ENCODE measurements at places on chromosomes 3 and 15. TPM values are rescaled to one million over a fixed set of nuclear protein-coding genes. Genes with fewer than 3 reads are reported as not detected.

The FMN1 gene
- 5.8 TPM for total RNA-seq

DNA sequence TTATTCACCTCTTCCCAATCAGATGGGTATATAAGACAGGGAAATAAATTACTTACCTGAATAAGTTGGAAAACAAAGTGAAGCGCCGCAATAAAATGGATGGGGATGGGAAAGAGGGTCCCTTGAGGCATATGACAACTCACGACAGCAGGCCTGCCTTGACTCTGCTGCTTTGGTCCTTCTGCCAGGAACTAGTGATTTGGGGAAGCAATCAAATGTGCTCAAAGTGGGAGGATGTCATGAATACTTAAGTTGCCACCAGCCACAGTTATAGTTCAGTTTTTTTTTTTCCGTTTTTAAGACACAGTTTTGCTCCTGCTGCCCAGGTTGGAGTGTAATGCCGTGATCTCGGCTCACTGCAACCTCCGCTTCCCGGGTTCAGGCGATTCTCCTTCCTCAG lies 4.6 kb downstream of the PARL start:
- no peak for DNase-seq

DNA sequence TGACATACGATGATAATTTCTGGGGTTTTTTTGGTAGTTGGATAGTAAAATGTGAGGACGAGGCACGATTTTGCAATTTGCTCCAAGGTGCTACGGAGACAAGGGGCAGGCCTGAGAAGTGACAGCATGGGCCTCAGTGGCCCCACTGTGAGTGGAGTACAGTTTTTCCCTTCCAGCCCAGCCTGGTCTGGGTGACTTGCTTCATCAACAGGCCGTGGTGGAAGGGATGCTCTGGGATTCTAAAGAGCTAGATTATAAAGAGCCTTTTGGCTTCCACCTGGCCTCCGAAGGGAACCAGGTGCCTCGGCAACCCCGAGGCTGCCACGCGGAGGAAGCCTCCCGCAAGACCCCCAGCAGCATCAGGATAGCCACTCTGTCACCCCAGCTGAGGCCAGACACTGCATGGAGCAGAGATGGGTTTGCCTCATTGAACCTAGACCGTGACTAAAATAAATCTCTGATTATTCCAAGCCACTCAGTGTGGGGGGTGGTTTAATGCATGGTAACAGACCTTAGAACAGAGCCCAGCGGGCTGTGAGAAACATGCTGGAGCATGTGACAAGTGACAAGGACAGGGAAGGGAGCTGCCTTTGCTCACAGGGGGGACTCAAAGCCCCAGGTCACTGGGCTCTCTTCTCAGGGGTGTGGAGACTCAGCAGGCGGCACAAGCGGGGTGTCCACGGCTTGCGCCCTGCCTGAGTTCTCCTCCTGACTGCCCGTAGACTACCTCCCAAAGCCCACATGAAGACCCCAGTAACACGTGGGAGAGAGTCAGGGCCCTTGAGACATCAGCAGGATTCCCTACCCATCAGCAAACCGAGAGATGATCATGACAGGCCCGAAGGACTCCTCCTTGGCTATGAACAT lies 22.6 kb upstream of the SLC41A3 start:
- DNase-seq: no peak

The MCF2L2 gene
- total RNA-seq: not detected

DNA sequence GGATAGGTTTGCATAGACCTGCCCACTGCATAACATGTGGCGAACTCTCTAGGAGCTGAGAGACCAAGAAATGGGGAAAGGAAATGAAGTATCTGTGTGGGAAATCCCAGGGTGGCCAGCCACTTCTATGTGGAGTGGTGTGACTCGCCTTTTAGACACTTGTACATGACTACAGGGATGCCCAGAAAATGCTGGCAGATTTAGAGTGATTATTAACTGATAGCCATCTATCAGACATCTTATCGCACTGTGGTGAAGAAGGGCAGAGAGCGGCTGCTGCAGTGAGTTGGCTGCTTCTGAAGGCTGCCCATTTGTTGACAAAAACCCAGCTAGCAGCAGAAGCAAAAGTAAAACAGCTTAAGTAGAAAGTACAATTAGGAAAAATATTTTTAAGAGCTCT lies 18.1 kb upstream of the STAC start:
- peak; percentile 38 for DNase-seq

The SH2D7 gene
- total RNA-seq: not detected

DNA sequence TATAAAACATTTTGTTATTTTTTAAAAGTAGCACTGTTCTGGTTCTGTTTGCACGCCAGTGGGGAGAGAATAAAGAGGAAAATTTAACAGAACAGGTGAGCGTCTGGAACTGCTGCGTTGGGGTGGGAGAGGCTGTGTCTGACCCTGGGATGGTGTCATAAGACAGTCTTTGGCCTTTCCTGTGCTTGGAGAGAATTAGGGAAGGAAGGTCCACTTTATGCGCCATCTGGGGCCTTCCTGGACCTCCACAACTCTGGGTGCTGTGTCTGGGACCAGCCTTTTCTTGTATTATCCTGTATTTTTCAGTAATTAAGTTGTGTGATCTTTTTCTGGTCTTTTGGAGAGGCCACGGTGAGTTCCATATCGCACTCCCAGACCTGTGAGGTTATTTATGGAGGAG lies 3.3 kb downstream of the FAM43A start:
- DNase-seq: no peak

DNA sequence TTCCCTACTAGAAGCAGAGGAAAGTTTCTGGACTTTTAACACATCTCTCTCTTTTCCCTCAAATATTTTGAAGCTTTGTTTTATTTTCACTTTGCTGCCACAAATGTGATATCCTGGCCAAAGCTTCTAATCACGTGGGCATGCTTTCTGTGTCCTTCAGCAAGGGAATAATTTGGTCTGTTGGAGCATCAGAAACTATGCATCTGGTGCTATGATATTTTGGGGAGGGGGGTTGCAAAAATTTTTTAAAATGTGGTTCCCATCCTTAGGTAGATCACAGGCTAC lies 254.2 kb downstream of the GAP43 start:
- DNase-seq: no peak

- DNase-seq: peak; percentile 91
Observed at GRCh38 chr3:122961146-122961545, 66.4 kb downstream of the SEMA5B start.

The CFAP161 gene
- total RNA-seq: 0.59 TPM

DNA sequence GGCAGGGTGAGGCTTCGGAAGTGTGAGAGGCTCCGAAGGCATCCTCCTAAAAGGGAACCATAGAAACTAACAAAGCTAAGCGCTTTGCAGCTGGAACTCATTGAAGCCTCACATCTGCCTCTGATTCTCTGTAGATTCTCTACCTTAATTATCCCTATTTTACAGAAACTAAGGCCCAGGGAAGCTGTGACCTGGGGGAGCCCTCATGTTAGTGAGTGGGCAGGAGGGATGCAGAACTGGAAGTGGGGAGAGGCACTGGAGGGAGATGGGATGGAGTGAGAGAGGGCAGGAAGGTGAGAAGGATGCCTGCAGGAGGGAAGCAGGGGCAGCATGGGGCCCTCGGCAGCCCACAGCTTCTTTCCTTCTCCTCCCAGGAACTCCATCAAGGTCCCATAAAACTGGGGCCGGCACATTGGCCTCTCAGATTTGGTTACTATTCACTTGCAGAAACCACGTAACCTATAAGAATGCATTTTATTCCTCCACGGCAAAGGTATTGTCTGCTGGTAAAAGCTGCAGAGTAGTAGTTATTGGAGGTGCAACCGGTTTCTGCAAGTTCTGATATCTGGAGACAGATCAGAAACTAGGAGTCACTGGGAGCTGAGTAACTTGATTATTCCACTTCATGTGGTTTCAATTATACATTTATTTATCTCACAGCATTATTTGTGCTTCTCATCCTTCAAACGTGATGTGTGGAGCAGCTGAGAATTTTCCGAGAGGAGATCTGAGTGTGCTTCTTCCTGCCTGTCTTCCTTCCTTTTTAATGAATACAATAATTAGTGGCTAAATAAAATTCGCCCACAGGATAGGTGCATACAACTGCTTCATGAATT lies 24.0 kb upstream of the CHCHD6 start:
- peak; percentile 27 for DNase-seq

The CYP11A1 gene
- not detected for total RNA-seq

The DPPA2 gene
- total RNA-seq: not detected

DNA sequence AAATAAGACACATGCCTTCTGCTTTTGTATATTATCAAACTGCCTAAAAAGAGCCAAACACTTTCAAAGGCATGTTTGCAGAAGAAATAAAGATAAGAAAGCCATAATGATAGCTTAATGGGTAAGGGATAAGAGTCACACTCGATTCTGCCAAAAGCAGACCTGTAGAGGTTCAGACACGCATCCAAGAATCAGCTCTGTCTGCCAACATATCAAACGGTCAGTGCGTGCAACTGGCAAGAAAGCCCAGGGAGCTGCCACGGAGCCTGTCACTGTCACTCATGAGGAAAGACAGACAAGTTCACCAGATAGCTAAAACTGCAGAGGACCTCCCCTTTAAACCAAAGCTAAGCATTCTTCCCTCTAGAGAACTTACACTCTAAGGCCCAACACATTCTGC lies 23.2 kb downstream of the DCP1A start:
- DNase-seq: no peak

- DNase-seq: no peak
Observed at GRCh38 chr3:145182196-145182911, 978.6 kb downstream of the PLOD2 start.

DNA sequence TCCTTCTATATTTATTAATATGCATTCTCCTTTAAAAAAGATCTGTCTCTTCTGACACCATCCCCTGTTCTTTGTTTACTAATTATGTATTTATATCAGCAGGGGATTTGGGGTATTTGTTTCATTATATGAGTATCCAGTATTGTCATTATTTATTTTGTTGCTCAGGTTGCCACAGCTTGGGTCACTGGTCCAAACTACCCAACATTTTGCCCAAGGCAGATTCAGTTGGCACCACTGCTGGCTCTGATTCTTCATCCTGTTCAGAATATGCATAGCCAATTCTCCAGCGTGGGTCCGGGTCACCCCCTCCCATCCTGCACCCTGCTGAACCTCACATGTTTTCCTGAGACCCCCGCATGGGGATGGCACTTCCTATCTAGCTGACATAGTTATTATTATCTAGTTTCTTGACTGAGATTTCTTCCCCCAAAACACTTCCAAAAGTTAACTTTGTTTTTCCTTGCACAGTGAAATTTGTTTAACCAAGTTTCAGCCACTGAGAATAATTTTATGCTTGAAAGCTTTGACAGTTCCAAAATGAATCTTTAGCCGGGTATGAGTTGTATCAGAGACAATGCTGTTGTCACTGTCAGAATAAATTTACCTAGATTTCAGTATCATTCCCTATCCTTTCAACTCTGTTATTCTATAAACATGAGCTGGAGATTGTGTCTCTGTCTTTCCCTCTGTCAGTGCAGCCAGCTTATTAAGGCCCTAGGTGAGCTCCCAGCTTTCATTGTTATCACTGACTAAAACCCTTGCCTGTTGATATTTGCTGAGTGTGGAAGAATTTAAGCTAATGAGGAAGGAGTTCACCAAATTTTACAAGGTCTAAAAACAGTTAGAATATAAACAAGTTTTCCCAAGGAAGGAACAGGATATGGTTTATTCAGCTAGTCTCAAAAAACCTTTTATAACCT lies 70.3 kb downstream of the TGFBR2 start:
- DNase-seq: no peak

DNA sequence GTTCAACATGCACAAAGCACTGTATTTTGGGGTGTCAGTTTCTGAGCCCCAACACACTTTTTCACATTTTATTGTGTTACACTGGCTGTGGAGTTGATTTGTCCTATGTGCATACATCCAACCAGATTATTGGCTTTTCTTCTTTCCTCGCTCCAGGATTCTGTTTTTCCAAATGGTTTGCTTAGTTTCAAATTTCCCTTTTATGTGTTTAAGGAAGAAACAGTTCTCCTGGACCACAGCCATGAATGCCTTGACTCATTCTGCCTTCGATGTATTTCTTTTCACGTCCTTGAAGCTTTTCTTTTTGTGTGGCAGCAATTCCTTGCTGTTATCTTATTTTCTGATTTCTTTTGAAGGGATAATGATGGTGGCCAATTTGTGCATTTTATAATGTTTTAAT lies 53.8 kb downstream of the CACNA2D3 start:
- DNase-seq: peak; percentile 26

The RETNLB gene
- total RNA-seq: not detected

The CPLX3 gene
- not detected for total RNA-seq

The TP63 gene
- total RNA-seq: 16.7 TPM

DNA sequence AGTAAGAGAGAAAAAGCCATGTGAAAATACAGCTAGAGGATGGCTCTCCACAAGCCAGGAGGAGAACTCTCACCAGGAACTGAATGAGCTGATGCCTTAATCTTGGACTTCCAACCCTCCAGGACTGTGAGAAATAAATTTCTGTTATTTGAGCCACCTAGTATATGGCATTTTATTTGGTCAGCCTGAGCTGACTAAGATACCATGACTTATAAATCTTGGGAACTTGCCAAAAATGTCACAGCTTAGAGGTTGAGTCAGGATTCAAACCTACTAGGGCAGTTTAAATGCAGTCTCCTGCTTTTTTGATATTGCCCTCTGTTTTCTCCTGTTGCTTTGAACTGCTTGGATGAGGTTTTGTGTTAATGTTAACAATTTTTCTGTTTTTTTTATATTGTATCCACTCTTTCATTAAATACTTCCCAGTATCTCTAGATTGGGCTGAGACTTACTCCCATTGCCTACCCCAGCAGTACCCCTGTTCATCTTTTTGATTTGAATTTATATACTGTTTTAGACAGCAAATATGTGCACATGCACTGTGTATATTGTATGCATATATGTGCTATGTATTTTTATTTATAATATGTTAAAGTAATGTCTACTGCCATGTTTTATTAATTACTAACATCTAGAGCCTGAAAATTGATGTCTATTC lies 1223.2 kb downstream of the OTOL1 start:
- peak; percentile 58 for DNase-seq

GRCh38 chr3:168618827-168619470 lies 523.2 kb upstream of the GOLIM4 start:
- no peak for DNase-seq

GRCh38 chr15:98813951-98814350 lies 165.6 kb downstream of the IGF1R start:
- DNase-seq: no peak

The PYDC2 gene
- total RNA-seq: not detected

The ZNF619 gene
- 6.3 TPM for total RNA-seq

Measured in RPMI7951 (cell line).